ENCODE measurements at places on chromosomes 1 and 21.

DNA sequence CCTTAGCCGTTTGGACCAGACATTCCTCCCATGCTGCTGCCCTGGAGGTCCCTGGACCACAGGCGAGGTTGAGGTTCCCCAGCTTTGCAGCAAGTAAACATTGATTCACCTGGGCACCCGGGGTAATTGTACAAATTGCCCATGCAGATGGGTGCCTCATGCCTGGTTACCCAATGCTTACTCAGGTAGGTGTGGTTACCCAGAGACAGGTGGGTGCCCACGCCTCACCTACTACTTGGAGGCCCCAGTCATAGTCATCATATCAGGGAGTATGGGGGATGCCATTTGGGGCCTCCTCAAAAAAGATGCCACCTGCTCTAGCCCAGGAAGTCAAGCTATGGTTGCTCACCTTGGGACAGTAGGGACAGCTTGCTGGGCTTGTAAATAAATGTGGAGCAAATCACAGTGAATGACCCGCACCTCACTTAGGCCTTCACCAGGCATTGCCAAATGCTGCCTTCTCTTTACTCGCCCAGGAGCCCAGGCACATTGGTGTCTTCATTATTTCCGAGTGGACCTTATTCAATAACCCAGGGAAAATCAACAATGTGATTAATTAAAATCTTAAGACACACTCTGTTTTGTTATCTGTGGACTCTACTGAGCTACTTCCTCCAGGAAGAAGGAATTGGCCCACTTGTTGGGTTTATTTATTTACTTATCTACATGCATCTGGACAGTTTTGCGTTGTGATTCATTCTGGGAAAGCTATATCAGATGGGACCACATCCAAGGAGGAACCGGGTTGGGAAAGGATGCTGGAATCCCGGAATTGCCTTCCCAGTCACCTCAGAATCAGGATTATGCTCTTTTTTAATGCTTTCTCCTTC, 35.6 kb upstream of the GRHL3 start:
- no peak for DNase-seq

DNA sequence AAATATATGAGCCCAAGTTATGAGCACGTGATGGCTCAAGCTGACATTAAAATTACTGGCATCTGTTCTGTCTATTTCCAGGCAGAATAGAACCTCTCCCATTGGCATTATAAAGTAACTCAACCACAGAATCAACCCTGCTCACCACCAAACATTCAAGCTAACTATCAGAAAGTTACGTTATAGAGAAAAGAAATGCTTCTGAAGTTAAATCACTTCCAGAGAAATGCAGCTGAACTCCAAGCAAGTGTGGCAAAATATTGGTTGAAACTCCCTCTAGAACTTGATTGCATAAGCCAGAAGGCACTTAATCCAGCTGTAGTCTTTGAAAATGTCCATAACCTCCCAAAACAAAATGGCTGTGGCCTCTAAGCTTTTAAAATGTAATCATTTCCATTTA, 36.2 kb upstream of the UBE2U start:
- DNase-seq: no peak

DNA sequence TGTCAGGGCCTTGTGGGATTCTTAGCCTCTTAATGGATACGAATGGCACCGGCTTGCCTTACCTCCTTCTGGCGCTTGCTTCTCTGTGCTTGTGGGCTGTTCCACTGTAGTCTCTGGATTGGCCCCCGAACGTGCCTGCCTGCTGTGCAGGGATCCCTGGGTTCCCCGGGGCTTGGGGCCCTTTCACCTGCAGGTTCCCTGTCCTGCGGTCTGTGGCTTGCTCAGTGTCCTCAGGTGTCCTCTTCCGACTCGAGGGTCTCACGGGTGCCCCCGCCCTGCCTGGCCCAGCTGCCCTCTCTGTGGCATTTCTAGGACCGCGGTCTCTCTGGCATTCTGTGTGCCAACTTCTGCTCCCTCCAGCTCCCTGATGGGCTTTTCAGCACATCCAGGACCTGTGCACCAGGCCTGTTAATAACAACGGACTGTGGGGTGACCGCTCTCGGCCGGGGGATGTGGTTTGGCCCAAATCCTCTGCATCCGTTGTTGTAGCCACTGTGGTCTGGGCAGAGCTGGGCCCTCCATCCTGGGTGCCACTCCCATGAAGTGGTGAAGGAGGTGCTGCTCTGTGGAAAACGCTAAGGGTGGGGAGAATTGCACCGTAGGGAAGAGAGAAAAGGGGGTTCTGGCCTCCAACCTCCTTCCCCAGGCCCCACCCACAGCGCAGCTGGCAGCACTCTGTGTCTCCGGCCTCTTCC, 12.4 kb downstream of the COL18A1 start:
- no peak for DNase-seq

- DNase-seq: no peak
These were observed 403.4 kb downstream of the MATN1 start for GRCh38 chr1:30319765-30320580.

GRCh38 chr1:88736633-88737248, 52.7 kb downstream of the PKN2 start:
- DNase-seq: peak; percentile 23

DNA sequence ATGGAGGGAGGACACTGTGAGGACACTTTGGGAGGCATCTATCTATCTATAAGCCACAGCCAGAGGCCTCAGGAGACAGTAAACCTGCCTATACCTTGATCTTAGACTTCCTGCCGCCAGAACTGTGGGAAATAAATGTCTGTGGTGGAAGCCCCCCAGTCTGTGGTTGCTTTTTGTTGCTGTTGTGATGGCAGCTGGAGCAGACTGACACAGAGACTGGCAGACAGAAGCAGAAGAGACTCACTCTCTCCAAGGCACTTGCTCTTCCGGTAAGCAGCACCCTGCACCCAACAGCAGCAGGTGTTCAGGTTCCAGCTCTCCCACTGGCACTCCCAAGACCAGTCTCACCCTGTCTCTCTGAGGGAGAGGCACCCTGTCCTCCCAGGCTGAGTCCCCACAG, 297.6 kb downstream of the TTLL7 start:
- no peak for DNase-seq

GRCh38 chr1:67630438-67631045, 54.5 kb upstream of the GADD45A start:
- DNase-seq: no peak

GRCh38 chr1:232505884-232506283, 124.0 kb downstream of the SIPA1L2 start:
- no peak for DNase-seq

- no peak for DNase-seq
These were observed 8.8 kb downstream of the NOL9 start for GRCh38 chr1:6545276-6546112.

GRCh38 chr1:110877776-110878175, 4.8 kb downstream of the CD53 start:
- DNase-seq: no peak

- no peak for DNase-seq
These were observed 61.9 kb downstream of the EVA1C start for GRCh38 chr21:32474179-32475059.

DNA sequence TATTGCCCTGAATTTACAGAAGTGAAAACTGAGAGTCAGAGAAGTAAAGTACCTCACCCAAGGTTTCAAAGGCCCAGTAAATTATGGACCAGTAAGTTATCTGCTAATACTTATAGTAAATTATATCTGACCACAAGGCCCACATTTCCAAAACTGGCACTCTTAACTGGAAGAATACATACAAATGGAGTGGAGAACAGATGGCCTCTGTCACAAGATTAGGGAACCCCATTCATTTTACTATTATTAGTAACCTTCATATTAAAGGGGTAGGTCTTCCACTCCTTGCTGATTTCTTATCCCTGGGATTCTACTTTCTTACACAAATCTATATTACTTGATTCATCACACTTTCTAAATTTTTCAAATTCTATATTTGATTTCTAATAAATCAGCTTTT, 588.8 kb downstream of the NEGR1 start:
- no peak for DNase-seq

- peak; percentile 82 for DNase-seq
These were observed 9.2 kb upstream of the GALE start for GRCh38 chr1:23809751-23810171.

- no peak for DNase-seq
These were observed 15.2 kb upstream of the ST3GAL3 start for GRCh38 chr1:43691871-43692815.

GRCh38 chr1:1755426-1755825, 22.8 kb downstream of the NADK start:
- DNase-seq: no peak

DNA sequence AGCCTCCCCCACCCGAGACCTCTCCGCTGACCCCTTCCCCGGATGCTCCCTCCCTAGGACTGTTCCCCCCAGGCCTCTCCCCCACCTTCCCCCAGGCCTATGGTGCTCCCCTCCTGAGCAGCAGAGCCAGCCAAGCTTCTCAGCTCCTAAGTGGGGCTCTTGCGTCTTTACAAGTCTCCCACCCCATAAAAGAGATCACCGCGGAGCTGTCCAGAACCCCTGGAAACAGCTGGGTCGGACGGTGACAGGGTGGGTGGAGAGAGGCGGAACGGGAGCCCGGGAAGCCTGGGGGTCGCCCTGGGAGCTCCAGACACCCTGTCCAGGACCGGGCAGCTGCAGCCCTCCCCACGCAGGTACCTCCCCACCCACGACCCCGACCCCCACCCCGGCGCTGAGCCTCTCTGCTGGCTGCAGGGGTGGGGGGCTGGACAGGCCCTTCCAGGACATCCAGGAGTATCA, 61.2 kb downstream of the WNT9A start:
- no peak for DNase-seq
